ENCODE measurements at places on chromosomes 2 and 18.

DNA sequence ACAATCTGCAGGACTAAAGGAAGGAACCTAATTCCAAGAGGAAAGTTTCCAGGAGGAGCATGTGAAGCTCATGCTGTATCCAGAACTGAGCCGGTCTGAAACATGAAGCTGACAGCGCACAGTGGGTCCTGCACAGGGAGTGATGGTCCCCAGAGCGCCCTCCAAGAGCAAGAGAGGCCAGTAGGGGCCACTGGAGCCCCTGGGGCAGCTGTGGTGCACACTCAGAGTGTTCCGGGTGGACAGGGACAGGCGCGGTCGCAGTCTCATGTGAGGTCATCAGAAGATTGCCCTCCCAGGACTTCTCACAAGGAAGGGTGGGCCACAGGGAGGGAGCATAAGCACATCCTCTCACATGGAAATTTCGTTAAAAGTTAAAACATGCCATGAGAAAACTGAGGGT, 355.9 kb downstream of the EIPR1 start:
- DNase-seq: no peak

GRCh38 chr2:2791606-2792005, 460.5 kb upstream of the MYT1L start:
- no peak for DNase-seq

DNA sequence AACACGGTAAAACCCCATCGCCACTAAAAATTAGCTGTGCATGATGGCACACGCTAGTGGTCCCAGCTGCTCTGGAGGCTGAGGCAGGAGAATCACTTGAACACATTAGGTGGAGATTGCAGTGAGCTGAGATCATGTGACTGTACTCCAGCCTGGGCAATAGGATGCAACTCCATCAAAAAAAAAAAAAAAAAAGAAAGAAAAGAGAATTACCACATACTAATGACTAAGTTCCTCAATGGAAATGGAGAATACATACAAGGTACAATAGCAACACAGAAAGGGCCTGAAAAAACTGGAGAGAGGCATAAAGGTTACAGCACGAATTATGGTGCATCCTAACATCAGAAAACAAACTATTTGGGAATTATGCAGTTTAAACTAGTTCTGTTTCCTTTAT, 81.3 kb downstream of the CDH2 start:
- DNase-seq: no peak

DNA sequence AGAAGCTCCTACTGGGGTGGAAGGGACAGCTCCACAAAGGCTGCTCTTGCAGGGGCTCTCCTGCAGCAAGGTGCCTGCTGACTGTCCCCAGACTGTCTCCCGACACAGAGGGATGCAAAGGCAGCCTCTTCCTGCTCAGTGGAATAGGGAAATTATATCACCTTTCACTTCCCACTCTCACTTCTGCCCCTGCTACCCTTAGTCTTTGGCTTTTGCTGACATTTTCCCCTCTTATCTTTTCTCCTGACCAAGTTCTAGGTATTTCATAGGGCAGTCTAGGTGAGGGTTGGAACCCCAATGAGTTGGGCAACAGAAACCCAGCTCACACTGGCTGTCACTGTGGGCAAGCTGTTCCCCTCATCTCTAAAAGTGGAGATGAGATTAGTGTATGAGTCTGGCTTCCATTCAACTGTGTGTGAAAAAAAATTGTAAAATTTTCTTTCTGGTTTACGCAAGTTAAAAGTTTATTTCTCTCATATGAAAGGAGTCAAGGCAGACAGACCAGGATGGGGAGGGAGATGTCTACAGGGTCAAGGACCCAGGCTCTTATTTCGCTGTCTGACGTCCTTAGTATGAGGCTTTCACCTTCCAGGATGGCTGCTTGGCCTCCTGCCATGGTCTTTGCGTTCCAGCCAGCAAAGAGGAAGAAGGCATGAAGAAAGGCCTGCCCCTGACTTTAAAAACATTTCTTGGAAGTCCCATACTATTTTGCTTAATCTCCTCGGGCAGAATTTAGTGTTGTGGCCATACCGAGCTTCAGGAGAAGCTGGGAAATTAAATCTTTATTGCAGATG, 7.5 kb upstream of the MOCOS start:
- DNase-seq: peak; percentile 66

- DNase-seq: no peak
These were observed 178.5 kb downstream of the DIS3L2 start for GRCh38 chr2:232139786-232140562.

DNA sequence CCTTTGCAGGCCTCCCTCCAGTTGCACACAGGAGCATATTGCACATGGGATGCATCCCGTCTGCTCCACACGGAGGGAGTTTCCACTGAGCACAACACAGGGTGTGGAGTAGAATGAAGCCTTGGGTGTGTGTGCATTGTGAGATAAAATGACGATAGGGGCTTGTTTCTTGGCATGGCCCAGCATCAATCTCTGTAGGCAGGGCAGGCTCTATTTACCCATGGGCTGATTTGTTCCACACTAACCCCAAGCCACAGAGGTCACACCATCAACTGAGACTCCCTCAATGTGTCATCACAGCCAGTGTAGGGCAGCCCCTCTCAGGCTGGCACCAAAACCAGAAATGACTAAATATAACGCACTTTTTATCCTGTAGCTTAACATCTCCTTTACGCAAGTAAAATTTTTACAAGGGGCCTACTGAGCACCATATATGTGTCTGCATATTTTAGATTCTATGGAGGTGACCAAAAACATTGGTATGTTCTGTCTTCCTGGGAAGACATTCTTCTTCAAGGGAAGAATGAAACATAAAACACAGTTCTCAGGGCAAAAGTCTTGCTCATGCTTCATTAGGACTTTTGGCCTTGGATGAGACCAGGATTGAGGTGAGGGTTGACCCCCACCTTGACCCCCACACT, 2.7 kb upstream of the GKN1 start:
- peak; percentile 97 for DNase-seq
